T-cell (primary cell): ENCODE measurements at places on chromosomes 16 and 17. TPM values are rescaled to one million over a fixed set of nuclear protein-coding genes. Genes with fewer than 3 reads are reported as not detected.

DNA sequence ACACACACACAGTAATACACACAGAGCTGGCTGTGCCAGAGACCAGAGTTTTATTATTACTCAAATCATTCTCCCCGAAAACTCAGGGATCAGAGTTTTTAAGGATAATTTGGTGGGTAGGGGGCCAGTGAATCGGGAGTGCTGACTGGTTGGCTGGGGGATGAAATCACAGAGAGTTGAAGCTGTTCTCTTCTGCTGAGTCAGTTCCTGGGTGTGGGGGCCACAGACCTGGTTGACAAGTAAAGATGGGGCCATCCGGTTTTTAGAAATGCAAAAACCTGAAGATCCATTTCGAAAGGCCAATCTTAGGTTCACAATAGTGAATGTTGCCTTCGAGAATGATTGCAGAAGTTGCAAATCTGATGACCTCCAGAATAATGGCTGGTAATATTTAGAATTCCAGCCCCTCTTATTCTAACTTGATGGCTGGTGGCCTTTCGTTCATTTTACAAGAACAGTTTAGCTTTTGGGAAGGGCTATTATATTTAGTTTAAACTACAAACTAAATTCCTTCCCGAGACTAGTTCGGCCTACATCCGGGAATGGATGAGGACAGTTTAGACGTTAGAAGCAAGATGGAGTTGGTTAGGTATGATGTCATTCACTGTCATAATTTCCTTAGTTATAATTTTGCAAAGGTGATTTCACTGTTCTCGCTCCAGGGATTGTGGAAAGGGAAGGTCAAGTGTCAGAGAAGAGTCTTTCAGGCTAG lies 123.2 kb downstream of the KCNJ18 start:
- DNase-seq = no peak

DNA sequence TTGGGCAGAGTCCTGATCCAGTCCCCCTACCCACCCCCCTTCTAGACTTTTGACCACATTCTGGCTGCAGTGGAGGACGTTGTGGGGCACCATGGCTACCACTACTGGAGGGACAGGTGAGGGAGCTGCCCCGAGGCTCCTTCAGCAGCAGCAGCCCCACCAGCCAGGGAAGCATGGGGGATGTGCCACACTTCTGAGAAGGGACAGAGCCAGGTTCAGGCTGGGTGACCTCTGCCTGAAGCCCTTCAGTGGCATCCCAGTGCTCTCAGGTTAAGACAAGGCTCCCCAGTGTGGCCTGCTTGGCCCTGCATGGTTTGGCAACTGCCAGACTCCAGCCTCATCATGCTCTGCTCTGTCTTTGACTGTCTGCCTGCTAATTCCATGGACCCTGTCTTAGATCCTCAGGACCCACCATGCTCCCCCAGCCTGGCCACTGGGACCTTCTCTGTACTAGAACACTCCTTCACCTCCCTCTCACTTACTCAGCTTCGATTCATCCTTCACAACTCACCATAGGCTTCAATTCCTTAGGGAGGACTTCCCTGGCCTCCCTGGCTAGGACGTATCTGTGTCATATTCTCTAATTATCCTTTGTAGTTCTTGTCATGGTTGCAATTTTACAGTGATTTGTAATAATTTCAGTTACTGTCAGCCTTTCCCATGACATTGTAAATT lies 8.8 kb downstream of the SLC9A5 start:
- no peak for DNase-seq

DNA sequence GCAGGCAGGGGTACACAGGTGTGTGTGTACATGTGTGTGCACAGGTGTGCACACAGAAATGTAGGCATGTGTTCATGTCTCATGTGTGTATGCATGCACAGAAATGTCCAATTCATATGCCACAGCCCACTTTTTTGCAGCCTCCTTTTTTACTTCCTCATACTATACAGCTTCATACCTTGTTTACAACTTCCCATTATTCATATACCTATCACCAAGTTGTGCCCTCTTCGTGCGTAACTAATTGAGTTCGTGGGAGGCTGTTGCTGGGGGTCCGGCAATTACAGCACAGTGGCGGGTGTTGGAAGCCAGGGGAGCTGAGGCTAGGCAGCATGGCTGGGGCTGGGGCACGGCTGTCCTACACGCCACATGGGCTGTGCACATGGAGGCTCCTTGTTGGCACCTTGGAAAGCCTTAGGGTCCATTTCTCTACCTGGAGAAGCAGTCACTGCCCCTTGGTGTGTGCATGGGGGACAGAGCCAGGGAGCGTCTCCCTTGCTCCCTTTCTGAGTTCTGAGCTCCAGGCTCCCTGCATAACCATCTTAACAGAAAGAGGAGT lies 266.7 kb downstream of the ENGASE start:
- DNase-seq = no peak

DNA sequence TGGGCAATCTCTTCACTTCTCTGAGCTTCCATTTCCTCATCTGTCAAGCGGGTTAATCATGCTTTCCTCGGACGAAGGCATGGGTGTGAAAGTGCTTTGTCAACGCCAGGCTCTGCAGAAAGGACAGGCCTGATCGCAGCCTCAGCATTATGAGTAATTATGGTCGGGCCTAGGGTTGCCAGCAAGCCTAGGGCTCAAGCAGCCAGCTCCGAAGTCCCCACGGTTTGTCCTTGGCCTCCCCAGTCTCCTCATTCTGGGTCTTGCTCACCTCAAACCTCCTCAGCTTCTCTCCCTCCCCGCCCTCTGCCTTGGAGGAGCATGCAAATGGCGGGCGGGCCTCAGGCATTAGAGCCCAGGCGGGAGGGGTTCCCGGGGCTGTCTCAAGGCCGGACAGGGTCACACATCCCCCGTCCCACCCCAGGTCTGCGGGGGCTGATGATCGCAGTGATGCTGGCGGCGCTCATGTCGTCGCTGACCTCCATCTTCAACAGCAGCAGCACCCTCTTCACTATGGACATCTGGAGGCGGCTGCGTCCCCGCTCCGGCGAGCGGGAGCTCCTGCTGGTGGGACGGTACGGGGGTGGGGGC lies 10.2 kb upstream of the FAM83G start:
- no peak for DNase-seq

- DNase-seq = no peak
Observed at GRCh38 chr17:37088459-37088858, 139.7 kb downstream of the AATF start.

- no peak for DNase-seq
Observed at GRCh38 chr16:83561876-83562275, 245.9 kb upstream of the HSBP1 start.

GRCh38 chr17:66543526-66543925 lies 241.1 kb downstream of the PRKCA start:
- no peak for DNase-seq

DNA sequence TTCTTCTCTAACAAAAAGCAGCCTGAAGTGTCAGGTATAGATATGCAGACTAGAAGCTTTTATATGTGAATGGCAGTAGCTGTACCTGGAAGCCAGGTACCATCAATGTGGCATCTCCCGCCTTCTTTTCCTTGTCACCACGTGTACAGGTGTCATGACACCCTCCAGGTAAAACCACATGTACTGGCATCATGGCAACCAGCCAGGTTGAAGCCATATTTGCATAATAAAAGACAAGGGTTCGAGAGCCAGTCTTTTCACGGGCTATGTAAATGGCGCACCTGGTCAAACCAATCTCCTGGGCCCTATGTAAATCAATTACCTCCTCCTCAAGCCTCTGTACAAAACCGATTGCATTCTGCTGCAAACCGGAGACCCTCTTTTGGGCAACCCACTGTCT lies 541.3 kb downstream of the CDH11 start:
- no peak for DNase-seq

- DNase-seq = no peak
Observed at GRCh38 chr17:60819447-60820130, 141.9 kb downstream of the BCAS3 start.

- DNase-seq = no peak
Observed at GRCh38 chr17:57572062-57572461, 173.0 kb downstream of the CCDC182 start.

- DNase-seq = no peak
Observed at GRCh38 chr17:27485716-27486495, 29.7 kb downstream of the KSR1 start.

GRCh38 chr17:1203967-1204291 lies 24.1 kb upstream of the ABR start:
- no peak for DNase-seq

GRCh38 chr16:25606069-25606468 lies 85.7 kb upstream of the HS3ST4 start:
- no peak for DNase-seq

- no peak for DNase-seq
Observed at GRCh38 chr16:55490301-55490700, 11.3 kb downstream of the MMP2 start.

DNA sequence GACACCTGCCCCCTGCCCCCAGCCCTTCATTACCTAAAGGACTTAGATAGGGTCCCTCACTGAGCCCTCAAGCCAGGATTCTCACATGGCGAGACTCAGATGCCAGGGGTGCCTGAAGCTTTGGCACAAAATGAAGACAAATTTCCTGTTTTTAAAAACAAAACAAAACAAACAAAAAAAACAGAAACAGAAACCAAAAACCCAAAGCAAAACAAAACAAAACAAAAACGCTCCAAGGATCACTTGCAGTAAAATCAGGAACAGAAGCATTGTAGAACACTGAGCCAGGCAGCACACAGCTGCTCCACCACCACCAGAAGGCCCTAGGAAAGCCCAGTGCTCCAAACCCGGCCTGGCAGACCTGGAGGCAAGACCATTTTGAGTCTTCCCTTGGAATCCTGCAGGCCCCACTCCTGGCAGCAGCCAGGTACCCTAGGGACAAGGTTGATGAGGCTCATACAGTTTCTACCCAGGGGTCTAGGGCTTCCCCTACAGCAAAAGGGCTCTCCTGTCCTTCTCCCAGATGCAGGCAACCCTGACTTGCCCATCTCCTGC lies 20.8 kb downstream of the MYO18A start:
- no peak for DNase-seq

The EVI2A gene
- total RNA-seq = 80.0 TPM

The TIGD7 gene
- total RNA-seq = 10.6 TPM

The C16orf89 gene
- total RNA-seq = not detected

The OTOA gene
- total RNA-seq = not detected

The HID1 gene
- 14.5 TPM for total RNA-seq

The DNAAF8 gene
- total RNA-seq = 0.51 TPM

The SLC6A2 gene
- not detected for total RNA-seq

The VTN gene
- 1.9 TPM for total RNA-seq

The CREBBP gene
- 122 TPM for total RNA-seq
